Stimulated activated CD4-positive, alpha-beta T cell treated with anti-CD3 and anti-CD28 coated beads, Interleukin-12 subunit alpha, Interleukin-12 subunit beta, amount 100 ng/mL, for 4 hours (primary cell): ENCODE measurements at places on chromosomes 2 and 18.
A peak's percentile ranks its signal among the peaks of the same experiment; 100 is the strongest.

DNA sequence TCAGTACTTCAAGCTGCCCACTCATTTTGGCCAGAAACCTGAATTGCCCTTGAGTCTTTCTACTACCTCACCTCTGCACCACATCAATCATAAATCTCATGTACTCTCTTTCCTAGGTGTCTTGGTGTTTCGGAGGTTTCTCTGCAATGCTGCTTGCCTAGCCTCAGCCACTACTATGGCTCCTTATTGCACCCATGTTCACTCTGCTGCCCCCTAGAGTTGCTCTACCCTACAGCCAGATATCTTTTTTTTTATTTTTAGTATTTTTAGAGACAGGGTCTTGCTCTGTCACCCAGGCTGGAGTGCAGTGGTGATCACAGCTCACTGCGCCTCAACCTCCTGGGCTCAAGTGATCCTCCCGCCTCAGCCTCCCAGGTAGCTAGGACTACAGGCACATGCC, 413.0 kb downstream of the PTPRM start:
- no peak for DNase-seq

- DNase-seq, result no peak
These were observed 36.9 kb downstream of the RAPH1 start for GRCh38 chr2:203498161-203498560.

DNA sequence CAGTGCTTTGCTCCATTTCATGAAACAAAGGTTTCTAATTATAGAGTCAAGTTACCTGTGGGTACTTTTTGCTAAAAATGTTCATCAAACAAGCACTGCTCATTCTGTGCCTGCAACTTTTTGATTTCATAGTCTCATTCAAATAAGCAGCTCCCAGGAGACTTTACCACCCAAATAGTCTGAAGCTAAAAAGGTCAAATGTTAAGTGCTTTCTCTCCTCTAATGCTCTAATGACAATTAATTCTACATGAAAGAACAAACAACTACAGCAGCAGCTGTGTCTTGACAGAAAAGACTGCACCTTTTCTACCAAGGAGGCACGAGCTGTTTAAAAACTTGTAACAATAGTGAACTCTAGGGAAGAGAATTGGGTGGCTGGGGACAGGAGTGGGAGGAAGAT, 65.3 kb downstream of the CCDC93 start:
- DNase-seq, result no peak

- DNase-seq, result no peak
These were observed 160.9 kb upstream of the SMIM21 start for GRCh38 chr18:75588412-75588811.

GRCh38 chr2:53631313-53632125, 136.1 kb upstream of the CHAC2 start:
- no peak for DNase-seq

DNA sequence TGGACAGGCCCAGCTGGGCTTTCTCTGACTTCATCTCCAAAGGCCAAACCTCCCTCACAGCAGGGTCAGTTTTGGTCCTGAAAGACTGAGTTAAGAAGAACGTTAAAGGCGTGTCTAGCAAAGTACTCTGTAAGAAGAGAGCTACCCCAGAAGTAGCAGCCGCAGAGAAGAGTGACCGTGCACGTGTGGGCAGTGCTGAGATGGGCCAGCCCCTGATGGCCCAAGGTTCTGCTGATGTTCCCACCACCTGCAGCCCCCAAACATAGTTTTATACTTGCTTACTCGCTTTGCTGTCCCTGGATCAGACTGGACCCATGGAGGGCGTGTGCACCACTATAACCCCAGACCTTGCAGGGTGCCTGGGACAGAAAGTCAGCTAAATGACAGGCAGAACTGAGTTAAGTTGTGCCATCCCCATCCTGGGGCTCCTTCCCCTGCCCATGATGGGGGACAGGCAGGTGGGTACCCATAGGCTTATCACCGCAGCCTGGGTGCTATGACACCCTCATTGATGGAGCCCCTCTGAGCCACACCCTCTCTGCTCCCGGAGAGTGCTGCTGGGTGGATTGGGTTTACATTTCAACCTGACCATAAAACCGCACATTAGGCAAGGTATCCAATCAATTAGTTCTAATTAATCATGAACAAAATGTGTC, 367.3 kb upstream of the HS6ST1 start:
- no peak for DNase-seq

DNA sequence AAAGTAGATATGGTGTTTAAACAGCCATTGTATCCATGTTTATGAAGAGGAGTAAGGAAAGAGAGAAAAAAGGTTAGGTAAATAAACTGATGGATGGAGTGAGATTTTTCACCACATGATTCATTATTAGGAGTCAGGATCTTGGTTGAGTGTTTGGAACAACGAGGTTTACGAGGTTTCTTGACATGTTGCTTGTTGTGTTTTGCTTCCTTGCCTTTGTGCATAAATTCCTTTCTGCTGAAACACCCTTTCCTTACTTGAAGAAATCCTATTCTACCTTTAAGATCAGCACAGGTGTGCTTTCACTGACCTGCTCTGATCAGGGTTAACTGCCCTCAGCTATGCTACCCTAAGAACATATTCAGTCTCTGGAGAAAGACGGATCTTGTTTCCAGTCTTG, 66.6 kb downstream of the EFEMP1 start:
- DNase-seq, result no peak

DNA sequence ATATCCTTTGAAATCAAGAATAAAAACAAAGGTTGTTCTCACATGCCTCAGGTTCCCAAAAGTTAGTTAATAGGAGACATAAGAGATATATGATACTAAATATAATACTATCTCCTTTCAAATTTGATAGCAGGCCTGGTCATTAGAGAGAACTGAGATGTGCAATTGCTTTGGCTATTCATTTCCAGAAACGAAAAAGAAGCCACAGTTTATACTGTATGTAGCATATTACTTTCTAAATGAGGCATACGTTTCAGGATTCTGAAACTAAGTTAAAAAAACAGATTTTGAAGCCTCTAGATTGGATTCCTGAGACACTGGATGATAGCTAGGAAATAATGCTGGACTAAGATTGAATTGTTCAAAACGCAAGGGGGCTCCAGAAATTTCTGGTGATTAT, 7.1 kb downstream of the PPP1R1C start:
- DNase-seq, result no peak

DNA sequence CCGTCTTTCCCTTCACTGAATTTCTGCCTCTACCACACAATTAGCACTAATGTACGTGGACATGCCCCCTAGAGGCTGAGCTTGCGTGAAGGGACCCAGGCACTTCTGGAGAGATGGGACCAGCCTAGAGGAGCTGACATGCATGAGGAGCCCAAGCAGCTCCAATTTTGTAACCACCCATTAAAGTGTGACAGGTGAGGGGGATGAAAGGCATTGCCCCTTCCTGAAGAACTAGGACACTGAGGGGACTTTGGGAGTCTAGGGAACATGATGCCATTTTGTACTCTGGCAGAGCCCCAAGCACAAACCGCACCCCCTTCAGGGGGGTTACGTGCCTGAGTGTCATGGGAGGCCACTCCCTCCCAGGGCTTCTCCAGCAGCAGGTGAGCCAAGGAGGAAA, 63.6 kb downstream of the HNRNPLL start:
- DNase-seq, result no peak

DNA sequence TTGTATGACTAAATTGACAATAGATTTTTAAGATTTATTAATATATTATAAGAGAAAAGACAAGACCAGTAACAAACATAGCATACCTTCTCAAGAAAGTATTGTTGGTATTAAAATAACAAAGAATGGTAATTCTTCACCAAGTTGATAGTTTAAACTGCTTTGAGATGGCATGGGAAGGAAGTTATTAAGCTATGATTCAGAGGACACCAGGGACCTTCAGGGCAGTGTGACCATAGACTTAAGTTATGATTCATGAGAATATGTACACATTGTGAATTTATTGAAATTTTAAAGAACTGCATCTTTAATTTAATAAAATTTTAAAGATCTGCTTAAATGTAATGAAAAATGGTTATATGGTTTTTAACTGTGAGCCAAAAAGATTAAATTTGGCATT, 205.7 kb downstream of the DSEL start:
- DNase-seq, result no peak

DNA sequence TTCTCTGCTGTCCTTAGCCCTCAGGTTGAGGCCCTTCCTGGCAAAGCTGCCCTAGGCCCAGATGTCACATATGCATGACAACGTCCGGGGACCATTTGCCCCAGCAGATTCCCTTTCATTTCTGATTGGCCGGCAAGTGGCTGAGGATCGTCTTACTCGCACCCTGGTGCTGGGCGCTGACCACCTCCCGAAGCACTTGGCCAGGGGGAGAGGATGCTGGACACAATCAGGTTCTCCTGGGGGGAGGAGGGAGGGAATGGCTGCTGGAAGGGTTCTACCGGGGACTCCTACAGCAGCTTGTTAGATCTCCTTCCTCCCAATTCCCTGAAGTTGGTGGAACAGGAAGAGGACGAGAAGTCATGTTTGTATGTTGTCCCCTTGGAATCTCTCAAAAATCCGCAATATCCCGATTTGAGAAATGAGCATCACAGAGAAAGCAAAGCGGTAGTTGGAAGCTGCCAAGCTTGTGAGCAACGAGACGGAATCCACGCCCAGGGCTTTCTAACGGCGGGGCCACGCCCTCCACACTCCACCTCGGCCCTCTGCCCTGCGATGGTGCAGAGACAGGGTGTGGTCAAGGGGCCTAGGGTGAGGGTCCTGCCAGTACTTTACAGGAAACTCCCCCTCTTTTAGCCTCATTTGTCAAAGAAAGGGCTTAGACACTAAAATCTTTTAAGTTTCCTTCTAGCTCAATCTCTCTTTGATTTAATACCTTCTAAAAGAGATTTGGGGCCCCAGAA, 61.8 kb upstream of the YWHAQ start:
- DNase-seq, result no peak

DNA sequence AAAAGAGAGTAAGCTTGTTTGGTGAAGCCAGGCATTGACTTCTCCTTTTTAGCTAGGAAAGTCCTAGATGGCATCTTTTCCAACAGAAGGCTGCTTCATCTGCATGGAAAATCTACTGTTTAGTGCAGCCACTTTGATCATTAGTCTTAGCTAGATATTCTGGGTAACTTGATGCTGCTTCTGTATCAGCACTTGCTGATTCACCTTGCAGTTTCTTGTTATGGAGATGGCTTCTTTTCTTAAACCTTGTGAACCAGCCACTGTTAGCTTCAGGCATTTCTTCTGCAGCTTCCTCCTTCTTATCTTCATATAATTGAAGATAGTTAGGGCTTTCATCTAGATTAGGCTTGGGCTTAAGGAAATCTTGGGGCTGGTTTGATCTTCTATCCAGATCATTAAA, 639.7 kb downstream of the TDRD15 start:
- no peak for DNase-seq

- no peak for DNase-seq
These were observed 67.3 kb upstream of the ACAA2 start for GRCh38 chr18:49880661-49881060.

DNA sequence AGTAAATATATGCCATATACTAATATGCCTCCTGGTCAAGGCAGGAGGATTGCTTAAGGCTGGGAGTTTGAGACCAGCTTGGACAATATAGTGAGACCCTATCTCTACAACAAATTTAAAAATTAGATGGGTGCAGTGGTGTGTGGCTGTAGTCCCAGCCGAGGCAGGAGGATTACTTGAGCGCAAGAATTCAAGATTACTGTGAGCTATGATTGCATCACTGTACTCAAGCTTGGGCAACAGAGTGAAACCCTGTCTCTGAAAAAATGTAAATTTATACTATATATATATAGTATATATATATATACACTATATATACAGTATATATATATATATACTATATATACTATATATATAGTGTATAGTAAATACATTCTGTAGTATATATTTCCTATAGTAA, 30.0 kb upstream of the NPC1 start:
- no peak for DNase-seq

DNA sequence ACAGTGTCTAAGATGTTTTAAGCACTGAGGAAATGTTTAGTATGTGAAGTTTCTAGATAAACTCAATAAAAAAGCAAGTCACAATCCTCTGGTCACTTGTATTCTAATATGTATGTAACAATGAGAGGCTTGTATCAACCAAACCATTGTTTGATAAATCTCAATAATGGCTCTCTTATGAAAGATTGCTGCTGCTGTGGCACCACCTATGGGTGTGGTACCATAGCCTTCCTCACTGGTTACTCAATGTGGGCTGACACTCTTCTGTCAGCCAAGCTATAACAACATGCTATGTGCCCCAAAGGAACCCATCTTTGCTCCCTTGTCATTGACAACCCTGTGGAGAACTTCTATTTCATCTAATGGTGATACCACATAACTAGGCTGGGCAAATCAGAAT, 12.6 kb upstream of the RAB1A start:
- DNase-seq, result no peak

- no peak for DNase-seq
These were observed 89.1 kb downstream of the ZEB2 start for GRCh38 chr2:144430722-144431391.

GRCh38 chr18:10401930-10402329, 52.5 kb upstream of the APCDD1 start:
- no peak for DNase-seq

- no peak for DNase-seq
These were observed 739 bp downstream of the SIX2 start for GRCh38 chr2:45008296-45009129.

DNA sequence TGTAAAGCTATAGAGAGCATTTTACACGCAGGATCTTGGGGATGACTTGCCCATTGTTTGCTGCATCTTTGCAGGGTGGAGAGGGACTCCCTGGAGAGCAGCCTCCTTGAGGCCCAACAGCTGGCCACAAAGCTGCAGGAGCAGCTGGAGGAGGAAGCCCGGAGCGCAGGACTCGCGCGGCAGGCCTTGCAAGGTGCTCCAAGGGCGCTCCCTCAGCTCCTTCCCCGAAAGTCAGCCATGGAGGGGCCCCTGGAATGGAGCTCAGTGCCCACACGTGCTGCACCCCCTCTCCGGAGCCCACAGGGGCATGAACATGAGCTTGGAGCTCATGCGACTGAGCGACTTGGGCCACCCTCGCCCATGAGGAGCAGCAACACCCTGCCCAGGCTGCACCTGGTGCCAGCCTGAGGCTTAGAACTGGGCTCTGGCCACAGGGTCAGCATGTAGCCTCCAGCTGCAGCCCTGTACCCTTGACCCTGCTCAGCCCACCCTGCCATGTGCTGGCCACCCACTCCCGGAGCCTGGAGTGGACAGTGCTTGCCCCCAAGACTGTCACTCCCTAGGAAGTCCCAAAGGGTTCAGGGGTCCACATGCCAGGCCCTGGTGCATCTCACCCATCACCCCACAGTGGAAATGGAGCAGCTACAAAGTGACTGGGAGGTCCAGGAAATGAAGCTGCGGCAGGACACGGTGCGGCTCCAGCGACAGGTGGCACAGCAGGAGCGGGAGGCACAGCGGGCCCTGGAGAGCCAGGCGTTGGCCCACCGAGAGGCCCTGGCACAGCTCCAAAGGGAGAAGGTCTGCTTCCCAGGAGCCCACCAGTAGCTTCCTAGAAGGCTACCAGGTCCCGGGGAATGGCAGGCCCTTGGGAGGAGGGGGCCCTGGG, 43.0 kb downstream of the CROCC2 start:
- DNase-seq, result no peak

- DNase-seq, result peak; percentile 49
These were observed 472 bp downstream of the SLC20A1 start for GRCh38 chr2:112646102-112646719.

- DNase-seq, result no peak
These were observed 54.5 kb downstream of the MFSD6 start for GRCh38 chr2:190462611-190463010.
